ENCODE measurements at places on chromosomes 6 and 20.

GRCh38 chr6:106074146-106074545 lies 12.0 kb upstream of the PRDM1 start:
- DNase-seq, result no peak

DNA sequence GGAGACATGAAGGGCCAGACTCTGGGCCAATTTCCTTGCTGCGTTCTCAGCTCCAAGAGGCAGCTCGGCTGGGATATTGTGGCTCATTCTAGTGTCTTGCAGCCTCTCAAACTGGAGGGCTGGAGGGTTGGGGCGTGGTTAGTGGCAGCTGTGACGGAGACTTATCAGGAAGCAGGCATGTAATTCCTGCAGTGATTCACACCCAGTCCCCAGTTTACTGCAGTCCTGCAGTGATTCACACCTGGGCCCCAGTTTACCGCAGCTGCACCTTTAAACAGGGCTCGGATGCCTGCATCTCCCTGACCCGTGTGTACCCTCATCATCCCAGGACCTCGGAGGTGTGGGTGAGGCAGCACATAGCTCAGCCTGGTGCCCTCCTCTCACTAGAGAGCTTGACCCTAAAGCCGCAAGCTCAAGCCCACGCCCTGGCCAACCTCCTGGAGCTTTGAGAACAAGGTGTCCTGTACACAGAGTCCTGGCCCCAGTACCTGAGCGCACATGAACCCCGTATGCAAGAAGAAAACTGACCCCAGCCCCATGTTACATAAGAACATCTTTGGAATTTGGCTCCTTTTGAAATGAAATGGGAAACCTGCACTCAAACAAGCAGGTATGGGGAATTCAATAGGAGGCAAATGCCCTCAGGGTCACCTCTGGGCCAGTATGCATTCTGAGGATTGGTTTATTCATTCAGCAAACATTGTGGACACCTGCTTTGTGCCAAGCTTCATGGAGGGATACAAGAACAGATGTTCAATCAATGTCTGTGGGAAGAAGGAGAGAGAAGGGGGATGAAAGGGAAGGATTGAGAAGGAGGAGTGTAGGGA lies 55.3 kb upstream of the FAM83D start:
- peak; percentile 18 for DNase-seq

DNA sequence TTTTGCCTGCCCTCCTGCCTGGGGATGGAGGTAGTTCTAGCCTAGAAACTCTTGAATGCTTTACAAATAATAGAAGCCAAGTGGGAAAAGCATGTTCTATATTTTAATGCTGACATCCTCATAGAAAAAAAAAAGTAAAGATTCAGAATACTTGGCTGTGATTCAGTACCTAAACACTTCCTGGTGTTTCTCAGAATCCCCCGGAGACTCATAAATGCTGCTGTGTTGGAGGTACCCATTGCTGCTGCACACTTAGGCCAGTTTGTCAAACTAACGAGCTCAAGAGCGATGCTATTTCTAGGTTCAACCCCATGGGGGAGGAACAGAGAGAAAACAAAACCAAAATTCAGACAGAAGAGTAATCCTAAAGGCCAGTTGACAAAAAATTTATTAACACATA lies 38.8 kb upstream of the ZFP64 start:
- no peak for DNase-seq

DNA sequence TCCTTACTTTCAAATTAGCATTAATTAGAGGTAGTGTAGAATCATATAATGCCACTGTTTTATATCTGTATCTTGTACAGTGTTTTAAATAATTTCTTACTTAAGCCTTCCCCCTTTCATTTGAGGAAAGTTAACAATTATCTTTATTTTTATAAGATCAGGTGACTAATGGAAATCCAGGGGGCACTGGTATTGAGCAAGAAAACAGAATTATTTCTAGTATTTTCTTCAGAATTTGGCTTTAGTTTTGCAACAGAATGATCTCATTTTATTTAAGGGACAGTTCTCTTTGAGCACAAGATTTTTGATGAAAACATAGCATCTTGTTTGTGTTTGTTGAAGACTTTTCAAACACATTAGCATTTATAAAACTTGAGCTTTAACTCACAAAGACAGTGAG lies 55.9 kb downstream of the RNF217 start:
- DNase-seq, result no peak

GRCh38 chr6:143969077-143969476 lies 39.0 kb downstream of the PLAGL1 start:
- DNase-seq, result no peak

DNA sequence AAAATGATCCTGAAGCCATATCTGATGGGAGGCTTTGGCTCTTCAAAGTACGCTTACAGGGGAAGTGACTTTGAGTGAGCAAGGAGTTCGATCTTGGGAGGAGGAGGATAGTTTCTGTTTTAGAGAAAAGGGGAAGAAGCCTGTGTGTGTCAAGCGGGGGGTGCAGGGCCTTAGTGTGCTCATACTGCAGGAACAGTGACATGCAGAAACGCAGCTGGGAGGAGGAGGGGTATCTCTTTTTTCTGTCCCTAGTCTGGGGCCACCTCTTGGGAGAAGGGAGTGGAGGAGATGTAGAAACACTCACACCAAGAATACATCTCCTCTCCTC lies 19.8 kb downstream of the SIRPD start:
- DNase-seq, result no peak

GRCh38 chr6:85792254-85792653 lies 149.6 kb upstream of the SYNCRIP start:
- DNase-seq, result no peak

- no peak for DNase-seq
These were observed 18.2 kb upstream of the EDN1 start for GRCh38 chr6:12271997-12272396.

DNA sequence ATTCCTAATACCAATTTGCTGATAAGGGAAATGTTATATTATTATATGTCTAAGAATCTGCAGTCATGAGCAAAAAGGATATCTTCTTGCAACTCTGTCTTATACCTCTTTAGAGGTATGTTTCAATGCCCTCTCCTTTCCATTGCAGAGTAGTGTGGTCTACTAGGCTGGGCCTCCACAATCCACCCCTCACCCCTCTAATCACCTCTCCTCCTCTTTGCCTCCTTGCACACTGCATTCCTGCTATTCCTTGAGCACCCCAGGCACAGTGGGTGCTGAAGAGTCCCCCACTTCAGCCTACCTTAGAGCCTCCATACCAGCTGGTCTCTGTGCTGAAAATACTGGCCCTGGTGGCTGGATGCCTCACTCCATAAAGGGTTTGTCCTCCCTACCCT lies 26.9 kb downstream of the ARMC2 start:
- DNase-seq, result no peak

GRCh38 chr6:98041056-98041455 lies 758.0 kb upstream of the MMS22L start:
- no peak for DNase-seq

- no peak for DNase-seq
These were observed 232.3 kb downstream of the PRL start for GRCh38 chr6:22064558-22064957.

DNA sequence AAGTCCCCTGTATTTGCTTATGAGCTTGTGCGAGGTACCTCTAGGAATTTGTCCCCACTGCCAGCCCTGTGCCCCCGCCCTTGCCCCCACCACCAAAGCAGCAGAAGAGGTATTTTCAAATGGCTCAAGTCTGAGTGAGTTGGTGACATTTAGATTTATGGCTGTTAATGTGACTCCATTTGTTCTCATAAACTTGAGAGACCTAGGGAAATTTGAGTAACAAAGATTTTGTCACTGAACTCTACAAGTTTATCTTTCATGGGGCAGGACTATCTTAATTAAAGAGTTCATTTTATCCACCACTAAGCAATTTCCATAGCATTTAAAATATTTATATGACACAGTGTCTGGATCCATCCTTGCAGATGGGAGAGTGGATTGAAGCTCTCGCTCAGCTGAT lies 108.5 kb downstream of the PRND start:
- no peak for DNase-seq

DNA sequence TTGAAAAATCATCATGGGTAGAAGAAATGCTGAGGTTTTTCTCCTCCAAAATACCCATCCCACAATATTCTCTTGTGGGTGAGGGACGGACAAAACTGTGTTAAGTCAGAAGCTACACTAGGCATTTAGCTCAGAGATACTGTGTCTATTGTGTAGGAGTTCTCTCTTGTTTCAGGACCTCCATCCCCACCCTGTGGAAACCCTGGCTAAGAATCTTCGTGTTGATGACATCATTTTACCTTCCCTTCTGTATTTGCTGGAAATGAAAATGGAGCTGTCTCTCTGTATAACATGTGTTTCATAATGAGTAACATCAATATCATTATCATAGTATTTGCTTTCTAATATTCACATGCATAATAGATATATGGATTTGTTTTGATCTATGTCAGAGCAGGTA lies 1193.0 kb upstream of the CITED2 start:
- no peak for DNase-seq

DNA sequence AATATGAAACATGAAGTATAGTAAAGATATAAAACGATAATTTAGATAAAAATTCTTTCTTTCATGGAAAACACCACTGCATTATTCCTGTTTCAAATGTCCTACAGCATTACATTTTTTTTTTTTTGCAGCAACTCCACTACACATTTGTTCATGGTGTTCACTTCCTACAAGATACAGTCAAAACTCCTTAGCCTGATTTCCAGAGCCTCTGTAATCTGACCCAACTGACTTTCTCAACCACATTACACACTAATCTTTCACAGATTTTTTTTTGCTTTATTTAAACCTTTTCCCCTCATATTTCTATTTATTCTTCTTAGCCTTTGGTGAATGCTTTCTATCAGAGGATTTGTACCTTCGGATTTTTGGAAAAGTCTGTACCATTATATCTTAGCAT lies 176.5 kb upstream of the PDE7B start:
- DNase-seq, result no peak

- DNase-seq, result no peak
These were observed 78.3 kb upstream of the CLDN20 start for GRCh38 chr6:155185544-155185943.

Measured in NCI-H524 treated with DMSO at 0.1 percent for 48 hours (cell line).